ENCODE measurements at places on chromosomes 2 and 18. TPM values are rescaled to one million over a fixed set of nuclear protein-coding genes. Genes with fewer than 3 reads are reported as not detected.

GRCh38 chr2:37104178-37104577, 19.9 kb downstream of the GPATCH11 start:
- no peak for DNase-seq
- H3K27me3 ChIP-seq = no peaks in the 10 kb centered on the region
- H3K36me3 ChIP-seq = peaks cover 4% of the 10 kb centered on the region
- H3K27ac ChIP-seq = no peak overlapping the region
- no peaks in the 10 kb centered on the region for H3K4me1 ChIP-seq

- DNase-seq = no peak
- no peaks in the 10 kb centered on the region for H3K36me3 ChIP-seq
- H3K4me1 ChIP-seq = no peaks in the 10 kb centered on the region
- H3K27ac ChIP-seq = no peak overlapping the region
These were observed 40.1 kb upstream of the NDUFV2 start for GRCh38 chr18:9062418-9062751.

- no peak overlapping the region for H3K4me3 ChIP-seq
- no peaks in the 10 kb centered on the region for H3K36me3 ChIP-seq
- DNase-seq = no peak
- no peaks in the 10 kb centered on the region for H3K4me1 ChIP-seq
- no peak overlapping the region for H3K27ac ChIP-seq
These were observed 5.7 kb upstream of the NOSTRIN start for GRCh38 chr2:168796583-168797285.

DNA sequence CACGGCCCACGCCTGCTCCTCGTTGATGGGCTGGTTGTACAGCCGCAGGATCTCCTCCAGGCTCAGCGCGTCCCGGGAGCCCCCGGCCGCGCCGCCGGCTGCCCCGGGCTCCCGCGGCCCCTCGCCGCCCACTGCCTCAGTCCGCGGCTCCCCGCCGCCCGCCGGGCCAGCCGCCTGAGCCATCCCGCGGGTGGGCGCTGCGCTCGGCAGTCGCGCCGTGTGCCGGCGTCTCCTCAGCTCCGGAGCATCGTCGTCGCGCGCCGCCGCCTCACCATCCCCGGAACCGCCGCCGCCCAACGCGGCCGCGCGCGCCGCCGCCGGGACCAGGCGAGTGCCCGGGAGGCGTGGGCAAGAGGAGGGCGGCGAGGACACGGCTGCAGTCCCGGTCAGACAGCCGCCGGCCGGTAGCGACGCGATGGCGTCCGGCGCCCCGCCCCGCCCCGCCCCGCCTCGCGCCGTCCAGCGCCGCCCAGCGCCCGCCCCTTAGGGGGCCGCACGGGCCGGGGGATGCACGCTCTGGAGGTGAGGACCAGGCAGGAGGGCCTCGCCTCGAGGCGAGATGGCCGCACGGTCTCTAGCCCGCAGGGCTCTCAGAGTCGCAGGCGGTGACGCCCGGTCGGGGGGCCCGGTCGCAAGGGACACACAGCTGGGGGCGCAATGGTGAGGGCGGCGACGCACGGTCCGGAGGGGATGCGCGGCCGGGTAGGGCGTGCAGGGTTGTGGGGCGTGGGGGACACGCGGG, at the start of gene SPIRE1:
Gene SPIRE1 (minus strand): TSS at position 424 of the 742 bp plus-strand sequence. CDS start 241 bp downstream, at position 183.
- peak; percentile 48 for DNase-seq
- H3K36me3 ChIP-seq = no peaks in the 10 kb centered on the region
- peaks cover 2% of the 10 kb centered on the region for H3K4me1 ChIP-seq

DNA sequence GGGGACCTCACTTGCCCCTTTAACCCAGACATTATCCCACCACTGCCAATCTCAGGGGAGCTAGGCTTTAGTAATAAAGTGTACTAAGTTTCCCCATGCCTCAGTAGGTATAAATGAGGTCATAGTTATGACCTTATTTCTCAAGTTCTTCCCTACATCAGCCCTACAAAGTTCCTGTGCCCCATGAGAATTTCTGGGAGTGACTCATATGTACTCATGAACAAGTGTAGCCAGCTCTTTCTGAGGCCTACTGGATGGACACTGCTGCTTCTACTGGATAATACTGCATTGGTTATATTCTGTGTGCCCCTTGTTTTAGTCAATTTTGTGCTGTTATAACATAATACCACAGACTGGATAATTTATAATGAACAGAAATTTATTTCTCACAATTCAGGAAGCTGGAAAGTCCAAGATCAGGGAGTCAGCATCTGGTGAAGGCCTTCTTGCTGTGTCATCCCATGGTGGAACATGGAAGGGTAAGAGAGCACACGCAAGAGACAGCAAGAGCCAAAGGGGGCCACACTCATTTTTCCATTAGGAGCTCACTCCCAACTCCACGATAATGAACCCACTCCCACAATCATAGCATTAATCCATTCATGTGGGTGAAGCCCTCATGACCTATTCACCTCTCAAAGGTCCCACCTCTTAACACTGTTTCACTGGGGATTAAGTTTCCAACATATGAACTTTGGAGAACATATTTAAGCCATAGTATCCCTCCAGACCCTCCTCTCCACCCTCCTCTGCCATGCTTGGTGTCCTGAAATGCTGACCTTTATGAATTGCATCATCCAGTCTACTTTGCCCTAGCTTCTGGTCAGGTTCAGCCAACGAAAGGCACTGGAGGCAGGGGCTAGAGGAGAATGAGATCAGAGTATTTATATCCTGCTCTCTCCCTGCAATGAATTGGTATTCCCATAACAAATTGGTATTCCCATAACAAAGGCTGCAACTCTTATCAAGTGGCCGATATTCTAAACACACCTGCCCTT, 25.4 kb upstream of the ST3GAL5 start:
- DNase-seq = peak; percentile 50
- no peak overlapping the region for H3K4me3 ChIP-seq
- H3K4me1 ChIP-seq = no peaks in the 10 kb centered on the region
- H3K27ac ChIP-seq = no peak overlapping the region
- H3K36me3 ChIP-seq = no peaks in the 10 kb centered on the region

Gene CPLX4
- not detected for total RNA-seq

Gene BMP10
- total RNA-seq = not detected

All from fibroblast of lung (primary cell).